ENCODE measurements at places on chromosomes 13 and 19.

DNA sequence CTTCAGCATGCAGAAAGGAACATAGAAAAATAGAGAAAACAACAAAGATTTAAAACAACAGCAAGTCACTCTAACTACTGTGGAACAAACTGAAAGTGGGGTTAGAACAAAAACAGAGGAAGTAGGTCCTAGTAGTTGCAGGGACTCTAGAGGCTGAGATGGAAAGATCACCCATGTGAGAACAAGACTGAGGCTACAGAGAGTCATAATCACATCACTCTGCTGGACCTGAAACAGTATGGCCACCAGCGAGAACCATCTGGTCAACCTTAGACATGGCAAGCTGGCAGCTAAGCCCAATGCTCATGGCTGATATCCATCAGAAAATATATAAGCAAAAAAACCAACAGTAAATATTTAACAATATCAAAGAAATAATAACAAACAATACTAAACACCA lies 35.8 kb upstream of the ZNF724 start:
- no peak for DNase-seq

DNA sequence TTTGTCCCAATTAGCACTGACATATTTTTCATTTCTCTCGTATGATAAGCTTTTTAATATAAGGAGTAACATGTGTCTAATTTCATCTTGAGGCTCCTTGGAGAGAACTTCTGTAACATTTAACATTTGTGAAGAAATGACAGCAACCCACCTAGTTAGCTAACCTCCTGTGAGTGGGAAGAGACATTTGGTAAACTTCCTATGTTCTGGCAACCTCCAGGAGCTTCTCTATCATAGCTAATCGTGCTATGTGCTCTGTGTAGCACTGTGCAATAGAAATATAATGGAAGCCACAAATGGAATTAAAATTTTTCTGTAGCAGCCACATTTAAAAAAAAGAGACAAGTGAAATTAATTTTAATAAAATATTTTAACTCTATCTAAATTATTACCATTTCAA lies 5.4 kb upstream of the OLFM4 start:
- no peak for DNase-seq

DNA sequence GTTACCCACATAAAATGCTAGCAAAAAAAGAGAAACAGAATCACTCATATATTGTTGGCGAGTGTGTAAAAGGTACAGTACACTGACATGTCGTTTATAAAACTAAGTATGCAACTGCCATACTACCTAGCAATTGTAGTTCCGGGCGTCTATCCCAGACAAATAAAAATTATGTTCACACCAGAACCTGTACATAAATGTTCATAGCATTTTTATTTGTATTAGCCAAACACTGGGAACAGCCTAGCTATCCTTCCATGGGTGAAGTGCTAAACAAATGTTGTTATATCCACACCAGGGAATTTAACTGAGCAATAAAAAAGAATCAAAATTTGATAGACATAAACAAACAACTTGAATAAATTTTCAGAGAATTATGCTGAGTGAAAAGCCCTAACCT lies 28.9 kb upstream of the POSTN start:
- DNase-seq, result no peak

DNA sequence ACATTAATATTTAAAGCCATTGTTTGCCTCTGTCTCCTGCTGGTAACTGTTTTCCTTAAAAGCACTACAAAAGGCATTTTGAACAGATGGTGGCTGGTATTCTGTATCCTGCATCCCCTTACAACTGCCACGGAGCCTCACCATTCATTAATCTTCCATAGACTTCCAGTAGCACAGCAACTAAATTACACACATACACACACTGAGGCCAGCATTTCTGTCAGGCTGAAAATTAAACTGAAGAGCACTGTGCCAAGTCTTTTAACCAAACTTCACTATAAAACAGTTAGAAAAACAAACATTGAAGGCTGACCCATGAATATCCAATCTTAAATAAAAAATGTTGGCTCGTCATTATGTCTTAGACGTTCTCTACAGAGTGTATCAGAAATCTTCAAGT lies 697.8 kb downstream of the DACH1 start:
- peak; percentile 28 for DNase-seq

DNA sequence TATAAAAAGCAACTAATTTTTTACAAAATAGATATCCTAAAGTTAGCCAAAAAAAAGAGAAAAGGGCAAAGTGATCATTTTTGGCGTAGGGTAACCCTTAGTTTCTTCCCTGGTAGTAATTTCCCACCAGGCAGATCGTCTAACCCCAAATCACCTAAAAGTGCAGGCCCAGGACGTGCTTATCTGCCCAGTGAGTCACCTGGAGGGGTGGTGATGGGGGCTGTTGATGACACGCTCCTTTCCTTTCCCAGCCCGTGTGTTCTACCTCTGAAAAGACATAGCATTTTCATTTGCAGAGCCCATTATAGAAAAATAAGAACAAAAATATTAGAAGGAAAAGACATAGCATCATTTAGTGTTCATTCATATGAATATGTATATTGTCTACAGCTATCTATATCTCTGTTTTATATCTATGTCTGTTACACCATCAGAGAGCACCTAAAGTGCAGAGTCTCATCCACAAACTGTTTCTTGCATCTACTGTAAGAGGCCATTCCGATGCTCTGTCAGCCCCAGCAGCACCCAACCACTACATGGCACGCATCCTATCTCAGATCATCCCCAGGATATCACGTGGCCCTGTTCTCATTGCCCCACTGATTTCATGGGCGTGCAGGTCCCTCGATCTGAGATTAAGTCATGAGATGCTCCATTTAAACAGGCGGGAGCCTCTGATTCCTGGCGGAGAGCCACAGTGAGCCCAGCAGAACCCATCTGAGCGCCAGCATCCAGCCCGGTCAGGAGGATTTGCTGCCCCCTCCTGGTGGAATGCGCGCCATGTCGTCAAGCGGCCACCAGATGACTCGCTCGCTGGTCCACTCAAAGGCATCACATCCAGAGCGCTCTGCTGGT lies 8.5 kb upstream of the LILRB3 start:
- DNase-seq, result peak; percentile 89

- DNase-seq, result peak; percentile 21
Measured at GRCh38 chr13:113907635-113908617, 44.0 kb upstream of the GAS6 start.

GRCh38 chr13:114212158-114212495 lies 22.6 kb upstream of the CDC16 start:
- no peak for DNase-seq

- peak; percentile 62 for DNase-seq
Measured at GRCh38 chr19:14116918-14117578, 514 bp downstream of the PRKACA start.

- no peak for DNase-seq
Measured at GRCh38 chr19:30545752-30546151, 173.6 kb downstream of the ZNF536 start.

DNA sequence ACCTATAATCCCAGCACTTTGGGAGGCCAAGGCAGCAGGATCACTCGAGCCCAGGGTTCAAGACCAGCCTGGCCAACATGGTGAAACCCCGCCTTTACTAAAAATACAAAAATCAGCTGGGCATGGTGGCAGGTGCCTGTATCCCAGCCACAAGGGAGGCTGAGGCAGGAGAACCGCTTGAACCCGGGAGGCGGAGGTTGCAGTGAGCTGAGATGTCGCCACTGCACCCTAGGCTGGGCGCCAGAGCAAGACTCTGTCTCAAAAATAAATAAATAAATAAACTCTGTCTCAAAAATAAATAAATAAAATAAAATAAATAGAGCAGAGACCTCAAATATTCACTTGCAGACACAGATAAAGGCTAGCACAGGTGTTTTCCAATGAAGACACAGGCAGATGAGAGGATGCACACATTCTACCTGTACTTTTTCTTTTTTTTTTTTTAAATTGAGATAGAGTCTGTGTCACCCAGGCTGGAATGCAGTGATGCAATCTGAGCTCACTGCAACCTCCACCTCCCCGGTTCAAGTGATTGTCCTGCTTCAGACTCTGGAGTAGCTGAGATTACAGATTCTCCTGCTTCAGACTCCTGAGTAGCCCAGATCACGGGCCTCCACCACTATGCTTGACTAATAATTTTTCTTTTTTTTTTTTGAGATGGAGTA lies 2.7 kb upstream of the RPS16 start:
- DNase-seq, result no peak

DNA sequence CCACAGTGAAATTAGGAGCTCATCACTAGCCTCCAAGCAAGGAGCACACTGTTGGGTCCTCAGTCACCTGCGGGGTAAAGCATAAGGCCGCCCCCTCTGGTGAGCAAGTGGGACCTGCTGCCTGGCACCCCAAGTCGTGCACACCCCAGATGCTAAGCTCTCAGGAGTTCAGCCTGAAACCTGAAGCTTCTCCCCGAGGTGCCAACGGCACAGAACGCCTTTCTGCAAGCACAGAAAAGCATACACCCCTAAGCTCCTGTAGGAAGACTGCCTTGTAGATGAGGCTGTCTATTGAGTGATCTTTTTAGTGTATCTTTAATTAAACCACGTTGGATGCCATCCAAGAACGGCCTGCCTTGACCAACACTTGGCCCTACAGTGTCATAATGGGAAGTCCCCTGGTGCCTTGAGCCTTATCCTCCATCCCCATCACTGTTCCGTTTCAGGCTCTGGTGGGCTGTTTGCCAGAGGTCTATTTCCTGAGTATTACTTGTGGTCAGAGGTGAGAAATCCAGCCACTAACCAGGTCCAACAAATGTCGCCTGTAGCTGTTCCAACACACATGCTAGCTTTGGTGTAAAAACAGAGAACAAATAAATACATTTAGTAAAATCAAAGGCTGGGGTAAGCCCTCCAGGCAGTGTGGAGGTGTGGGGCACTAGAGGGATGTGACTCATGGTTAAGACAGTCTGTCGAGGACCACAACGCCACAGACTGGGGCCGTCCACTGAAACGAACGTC lies 44.8 kb downstream of the C13orf42 start:
- no peak for DNase-seq

DNA sequence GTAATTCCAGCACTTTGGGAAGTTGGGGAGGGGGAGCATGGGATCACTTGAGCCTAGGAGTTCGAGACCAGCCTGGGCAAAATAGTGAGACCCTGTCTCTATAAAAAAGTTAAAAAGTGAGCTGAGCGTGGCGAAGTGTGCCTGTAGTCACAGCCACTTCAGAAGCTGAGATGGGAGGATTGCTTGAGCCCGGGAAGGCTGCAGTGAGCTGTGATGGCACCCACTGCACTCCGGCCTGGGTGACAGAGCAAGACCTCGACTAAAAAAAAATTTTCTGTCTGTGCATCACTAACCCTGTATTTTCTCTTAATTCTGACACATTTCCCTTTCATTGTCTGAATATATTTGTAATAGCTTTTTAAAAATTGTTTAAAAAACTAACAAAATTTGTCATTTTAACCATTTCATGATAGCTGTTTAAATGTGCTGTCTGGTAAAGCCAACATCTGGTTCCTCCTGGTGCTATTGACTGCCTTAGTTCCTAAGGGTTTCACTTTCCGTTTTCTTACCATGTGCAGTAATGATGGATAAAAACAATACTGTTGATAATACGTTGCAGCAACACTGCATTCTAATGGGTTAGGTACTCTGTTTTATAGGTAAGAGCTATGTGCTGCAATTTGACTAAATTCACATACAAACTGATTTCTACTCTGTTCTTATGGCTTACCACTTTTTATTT lies 29.7 kb downstream of the LATS2 start:
- no peak for DNase-seq

DNA sequence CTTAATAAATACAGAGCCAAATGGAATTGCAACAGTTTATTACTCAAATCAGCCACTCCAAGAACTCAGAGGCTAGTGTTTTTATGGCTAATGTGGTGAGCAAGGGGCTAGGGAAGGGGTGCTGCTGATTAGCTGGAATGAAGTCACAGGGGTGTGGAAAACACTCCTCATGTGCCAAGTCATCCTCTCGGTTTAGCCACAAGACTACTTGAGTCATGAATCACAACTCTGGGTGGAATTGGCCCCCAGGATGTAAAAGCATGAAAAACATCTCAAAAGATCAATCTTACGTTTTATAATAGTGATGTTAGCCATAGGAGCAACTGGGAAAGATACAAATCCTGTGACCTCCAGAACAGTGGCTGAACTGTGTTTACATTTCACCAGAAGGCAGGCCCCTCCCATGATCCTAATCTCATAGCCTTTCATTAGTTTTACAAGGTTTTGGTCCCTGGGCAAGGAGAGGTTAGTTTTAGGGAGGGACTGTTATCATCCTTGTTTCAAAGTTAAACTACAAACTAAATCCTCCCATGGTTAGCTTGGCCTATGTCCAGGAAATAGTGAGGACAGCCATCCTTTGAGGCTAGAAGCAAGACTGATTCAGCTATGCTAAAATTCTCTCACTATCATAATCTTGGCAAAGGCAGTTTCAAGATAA lies 2020.1 kb upstream of the PCDH20 start:
- no peak for DNase-seq

DNA sequence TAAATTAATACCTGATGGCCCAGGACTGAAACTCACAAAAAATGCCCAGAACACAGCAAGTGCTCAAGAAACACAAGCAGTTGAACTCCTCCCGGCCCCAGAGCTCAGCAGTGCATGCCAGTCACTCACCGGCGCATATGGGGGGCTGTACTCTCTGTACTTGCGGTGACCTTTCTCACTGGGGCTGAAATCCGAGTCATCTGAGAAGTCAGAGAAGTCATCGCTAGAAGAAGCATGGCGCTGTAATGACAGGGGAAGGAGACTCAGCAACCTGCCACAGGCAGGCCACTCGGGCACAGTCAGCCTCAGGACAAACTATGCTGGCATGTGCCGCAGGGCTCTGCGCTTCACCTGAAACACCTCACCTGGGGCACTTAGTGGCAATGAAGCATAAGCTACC lies 19.7 kb downstream of the ZC3H4 start:
- DNase-seq, result no peak

- no peak for DNase-seq
Measured at GRCh38 chr19:12133069-12133468, 7.1 kb downstream of the ZNF20 start.

DNA sequence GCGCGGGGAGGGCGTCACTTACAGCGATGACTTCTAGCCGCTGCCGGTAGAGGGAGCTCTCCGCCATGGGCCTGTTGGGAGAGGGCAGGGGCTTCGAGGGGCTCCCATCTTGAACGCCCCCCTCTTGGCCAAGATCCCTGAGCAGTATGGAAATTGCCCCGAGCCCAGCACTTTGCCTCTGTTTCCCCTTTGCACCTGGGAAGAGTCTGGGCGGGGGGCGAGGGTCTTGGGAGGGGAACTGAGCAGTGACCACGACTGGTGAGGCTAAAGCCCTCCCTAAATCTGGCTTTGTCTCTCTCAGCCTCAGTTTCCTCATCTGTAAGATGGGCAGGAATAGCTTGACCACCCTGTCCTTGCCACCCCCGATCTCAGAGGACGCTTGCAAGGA lies 2.8 kb downstream of the PALM3 start:
- peak; percentile 80 for DNase-seq

DNA sequence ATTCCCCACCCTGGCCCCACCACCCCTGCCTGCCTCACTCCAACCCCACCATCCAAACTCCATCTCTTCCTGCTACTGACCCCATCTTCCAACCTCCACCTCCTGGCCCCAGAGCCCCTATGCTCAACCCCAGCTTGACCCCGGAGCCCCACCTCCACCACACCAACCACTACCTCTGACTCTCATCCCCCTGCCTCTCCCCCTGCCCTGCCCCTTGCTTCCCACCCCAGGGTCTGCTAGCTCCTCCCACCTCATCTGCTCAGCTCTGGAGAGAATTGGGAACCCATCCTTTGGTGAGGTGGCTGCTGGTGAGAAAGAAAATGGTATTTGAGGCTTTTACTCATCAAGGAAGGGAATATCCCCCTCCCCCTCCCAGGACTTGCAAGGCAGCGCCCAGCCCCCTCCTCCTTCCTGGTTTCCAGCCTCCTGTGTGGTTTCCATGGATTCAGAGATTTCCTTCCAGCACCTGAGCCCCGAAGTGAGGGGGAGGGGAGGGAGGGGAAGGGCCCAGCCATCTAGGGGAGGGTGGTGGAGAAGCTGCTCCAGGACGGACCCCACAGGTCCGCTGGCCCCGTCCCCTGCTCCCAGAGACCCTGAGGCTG lies 11.4 kb upstream of the PEPD start:
- DNase-seq, result no peak
